ENCODE measurements at places on chromosomes 1 and 21.

GRCh38 chr1:64928325-64928724, 38.0 kb downstream of the JAK1 start:
- DNase-seq, result no peak

- no peak for DNase-seq
These were observed 95.5 kb upstream of the IVNS1ABP start for GRCh38 chr1:185412385-185413087.

GRCh38 chr1:7646981-7647901, 123.9 kb upstream of the VAMP3 start:
- peak; percentile 64 for DNase-seq

DNA sequence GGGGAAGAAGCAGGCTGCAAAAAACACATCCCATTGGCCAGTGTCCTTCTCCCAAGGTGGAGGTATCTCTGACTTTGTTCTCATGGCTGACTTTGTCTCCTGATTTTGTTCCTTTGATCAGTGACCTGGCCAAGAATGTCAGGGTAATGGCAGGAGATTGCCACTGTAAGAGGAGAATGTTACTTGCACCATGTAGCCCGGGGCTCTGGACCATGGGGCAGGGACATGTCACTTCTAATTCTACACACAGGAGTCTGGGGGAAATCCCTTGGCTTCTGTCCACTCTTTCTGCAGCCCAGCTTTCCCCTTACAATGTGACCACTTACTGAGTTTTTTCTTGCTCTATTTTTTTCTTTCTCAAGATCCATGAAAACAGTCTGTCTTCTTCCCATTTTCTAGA, 87.7 kb upstream of the LRRN2 start:
- DNase-seq, result no peak

GRCh38 chr1:50246869-50247268, 138.1 kb downstream of the ELAVL4 start:
- no peak for DNase-seq

DNA sequence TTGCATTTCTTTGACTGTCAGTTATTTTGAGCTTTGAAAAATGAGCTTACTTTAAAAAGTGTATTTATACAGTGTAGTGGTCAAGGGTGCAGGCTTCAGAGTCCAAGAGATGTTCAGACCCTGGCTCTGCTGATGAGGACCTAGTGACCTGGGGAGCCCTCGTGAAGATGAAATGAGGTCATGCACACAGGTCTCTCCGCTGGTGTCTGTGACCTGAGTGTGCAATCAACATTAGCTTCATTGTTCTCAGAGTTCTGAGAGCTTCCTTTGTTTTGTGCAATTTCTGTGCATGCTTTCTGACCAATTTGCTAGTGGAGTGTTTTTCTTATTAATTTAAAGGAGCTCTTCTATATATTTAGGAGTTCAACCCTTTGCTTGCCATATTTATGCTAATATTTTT, 71.3 kb downstream of the RIPK4 start:
- no peak for DNase-seq

GRCh38 chr1:12056331-12056841, 6.7 kb upstream of the TNFRSF8 start:
- DNase-seq, result no peak

GRCh38 chr1:187445066-187445465, 616.3 kb downstream of the PLA2G4A start:
- no peak for DNase-seq

GRCh38 chr1:156816561-156817328, at the start of gene SH2D2A:
Gene SH2D2A (minus strand): TSS chr1:156816848. CDS start chr1:156816708, 140 bp downstream.
- DNase-seq, result peak; percentile 78

DNA sequence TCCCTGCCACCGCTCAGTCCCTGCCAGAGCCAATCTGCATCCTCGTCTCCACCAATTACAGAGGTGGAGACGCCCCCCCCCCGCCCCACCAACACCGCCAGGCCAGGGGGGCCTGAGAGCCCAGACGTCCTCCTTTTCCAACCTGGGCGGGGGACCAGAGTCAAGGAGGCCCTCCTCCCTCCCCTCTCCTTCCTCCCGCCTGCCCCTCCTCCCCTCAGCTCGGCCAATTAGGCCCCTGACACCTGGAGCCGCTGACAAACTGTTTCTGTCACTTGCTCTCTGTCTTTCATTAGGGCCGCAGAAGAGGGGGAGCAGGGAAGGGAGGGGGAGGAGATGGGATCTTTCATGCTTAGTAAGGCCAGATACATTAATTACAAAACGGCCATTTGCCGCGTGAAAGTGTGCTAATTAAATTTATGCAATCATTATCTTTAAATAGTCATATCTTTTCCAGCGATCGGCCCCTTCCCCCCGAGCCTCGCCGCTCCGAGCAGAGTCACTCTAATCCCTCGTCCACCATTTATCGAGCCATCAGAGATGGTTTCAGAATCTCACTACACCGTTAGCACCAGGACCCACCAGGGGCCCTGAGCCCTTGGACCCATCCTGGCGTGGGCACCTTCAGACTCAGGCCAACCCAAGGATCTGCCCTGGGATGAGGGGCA, 94.7 kb downstream of the PAX7 start:
- DNase-seq, result no peak

GRCh38 chr1:22452481-22452957, 868 bp downstream of the ZBTB40 start:
- no peak for DNase-seq

GRCh38 chr1:39754906-39755504, 16.1 kb downstream of the OXCT2 start:
- no peak for DNase-seq

- DNase-seq, result no peak
These were observed 6.1 kb downstream of the AGTRAP start for GRCh38 chr1:11741919-11742558.

DNA sequence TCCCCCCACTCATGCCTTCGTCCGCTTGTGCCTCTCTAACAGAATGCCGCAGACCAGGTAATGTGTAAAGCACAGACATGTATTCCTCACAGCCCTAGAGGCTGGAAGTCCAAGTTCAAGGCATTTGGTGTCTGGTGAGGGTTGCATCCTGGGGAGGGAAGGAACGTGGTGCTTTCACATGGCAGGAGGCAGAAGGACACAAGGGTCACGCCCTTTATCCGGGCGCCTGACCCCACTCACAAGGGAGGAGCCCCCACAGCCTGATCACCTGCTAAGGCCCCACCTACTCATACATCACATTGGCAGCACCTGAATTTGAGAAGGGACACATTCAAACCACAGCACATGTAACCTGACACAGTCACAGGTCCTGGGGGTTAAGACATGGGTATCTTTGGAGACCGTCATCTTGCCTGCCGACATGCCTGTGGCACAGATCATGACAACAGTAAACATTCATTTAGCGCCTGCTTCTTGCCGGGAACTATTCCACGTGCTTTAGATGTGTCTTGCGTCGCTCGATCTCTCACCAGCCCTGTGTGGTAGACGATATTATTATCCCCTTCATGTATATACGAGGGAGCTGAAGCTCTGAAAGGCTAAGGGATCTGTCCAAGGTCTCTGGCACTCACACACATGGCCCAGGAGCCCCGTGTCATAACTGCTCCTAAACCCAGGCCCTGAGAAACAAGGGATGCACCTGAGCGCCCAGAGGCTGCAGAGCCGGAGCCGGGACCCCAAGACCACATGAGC, 235.6 kb downstream of the NPHP4 start:
- no peak for DNase-seq

- DNase-seq, result no peak
These were observed 1.1 kb upstream of the ERRFI1 start for GRCh38 chr1:8026976-8027747.

DNA sequence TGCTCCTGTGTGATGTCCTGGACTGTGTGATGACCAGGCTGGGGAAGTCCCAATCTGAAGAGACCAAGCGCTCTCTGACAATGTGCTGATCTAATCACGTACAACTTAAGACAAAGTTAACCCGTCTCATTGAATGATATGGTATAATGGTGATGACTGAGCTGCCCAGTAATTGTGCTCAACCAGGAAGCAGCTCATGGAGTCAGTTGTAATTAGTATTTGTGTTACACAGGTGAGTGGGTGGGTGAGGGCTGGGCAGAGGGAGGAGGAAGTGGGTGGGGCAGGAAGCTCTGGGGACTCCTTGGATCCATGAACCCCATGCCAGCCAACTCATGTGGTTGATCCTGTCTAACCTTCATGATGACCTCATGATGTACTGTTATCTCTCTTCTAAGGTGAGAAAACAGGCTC, 8.7 kb upstream of the ECE1 start:
- DNase-seq, result no peak

DNA sequence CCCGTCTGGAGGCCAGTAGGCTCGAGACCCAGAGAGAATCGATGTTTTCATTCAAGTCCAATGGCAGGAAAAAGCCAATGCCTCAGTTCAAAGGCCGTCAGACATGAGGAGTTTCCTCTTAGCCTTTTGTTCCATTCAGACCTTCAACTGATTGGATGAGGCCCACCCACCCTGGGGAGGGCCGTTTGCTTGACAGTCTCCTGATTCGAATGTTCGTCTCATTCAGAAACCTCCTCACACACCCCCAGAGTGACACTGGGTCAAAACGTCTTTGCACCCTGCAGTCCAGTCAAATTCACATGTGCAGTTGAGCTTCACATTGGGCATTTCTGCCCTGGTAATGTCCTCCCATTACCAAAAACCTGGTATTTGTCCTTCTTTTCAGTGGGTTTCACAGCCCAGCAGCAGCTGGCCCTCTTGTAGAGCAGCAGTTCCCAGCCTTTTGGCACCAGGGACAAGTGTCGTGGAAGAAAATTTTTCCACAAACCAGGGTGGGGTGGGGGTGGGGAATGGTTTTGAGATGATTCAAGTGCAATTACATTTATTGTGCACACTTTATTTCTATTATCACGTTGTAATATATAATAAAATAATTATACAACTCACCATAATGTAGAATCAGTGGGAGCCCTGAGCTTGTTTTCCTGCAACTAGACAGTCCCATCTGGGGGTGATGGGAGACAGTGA, 40.1 kb downstream of the RSPH1 start:
- DNase-seq, result no peak

GRCh38 chr1:154433161-154433764, 28.1 kb downstream of the IL6R start:
- no peak for DNase-seq

DNA sequence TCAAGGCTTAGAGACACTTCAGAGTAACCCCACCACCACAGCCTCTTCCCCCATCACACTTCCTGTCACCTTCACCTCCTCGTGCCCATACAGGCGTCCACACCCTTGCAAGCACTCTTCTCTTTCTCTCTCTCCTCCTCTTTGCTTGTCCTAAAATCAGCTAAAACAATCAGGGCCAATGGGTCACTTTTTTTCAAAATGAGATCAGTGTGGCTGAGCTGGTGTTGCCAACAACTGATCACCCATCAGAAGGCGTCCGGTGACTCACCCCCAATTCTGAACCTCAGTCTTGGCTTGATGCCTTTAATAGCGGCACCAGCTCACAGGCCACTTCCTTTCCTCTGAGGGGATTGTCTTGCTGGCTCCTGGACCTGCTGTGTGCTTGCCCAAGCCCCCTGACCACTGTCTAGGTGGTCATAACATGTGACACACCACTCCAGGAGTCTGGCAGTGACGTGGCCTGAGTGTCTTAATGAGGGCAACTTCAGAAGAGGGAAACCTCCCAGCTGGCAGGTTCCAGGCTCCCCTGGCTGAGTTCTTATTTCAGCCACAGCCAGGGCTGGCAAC, 1.6 kb downstream of the DRAXIN start:
- DNase-seq, result no peak

GRCh38 chr1:60866226-60866900, 216.0 kb upstream of the NFIA start:
- DNase-seq, result no peak

DNA sequence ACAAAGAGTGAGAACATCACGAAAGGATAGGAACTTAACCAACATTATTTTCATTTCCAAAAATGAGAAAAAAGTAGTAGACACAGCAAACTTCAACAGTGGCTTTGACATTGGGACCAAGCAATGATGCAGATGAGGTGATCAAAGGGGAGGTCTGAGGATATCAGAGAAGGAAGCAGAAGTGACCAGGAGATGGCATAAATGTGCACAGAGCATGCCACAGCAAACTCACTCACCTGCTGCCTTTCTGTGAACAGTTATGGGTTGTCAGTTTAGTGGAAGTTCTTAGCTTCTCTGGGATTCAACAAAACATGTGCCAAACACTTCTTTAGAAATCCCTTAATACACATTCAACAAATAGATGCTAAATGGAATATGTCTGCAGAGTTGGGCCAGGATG, 290.1 kb downstream of the PLPP3 start:
- no peak for DNase-seq

GRCh38 chr1:231091831-231092301, 51.8 kb upstream of the FAM89A start:
- peak; percentile 14 for DNase-seq

DNA sequence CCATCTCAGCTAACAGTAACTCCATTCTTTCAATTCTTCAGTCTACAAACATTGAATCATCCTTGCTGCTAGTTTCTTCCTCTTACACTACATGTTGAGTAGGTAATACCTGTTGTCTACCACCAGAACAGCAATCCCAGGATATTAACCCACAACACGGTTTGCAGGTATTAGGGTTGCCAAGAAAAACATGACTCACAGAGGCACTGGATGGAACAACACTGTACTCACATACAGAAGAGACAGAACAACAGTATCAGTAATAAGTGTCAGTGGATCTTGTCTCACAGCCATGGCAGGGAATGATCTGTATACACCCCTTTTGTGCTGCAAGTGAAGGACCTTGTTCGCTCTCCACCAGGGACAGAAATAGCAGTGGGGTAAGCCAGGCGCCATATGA, 212.1 kb downstream of the GPR52 start:
- no peak for DNase-seq

- DNase-seq, result no peak
These were observed 579.7 kb downstream of the PLA2G4A start for GRCh38 chr1:187408212-187409004.

DNA sequence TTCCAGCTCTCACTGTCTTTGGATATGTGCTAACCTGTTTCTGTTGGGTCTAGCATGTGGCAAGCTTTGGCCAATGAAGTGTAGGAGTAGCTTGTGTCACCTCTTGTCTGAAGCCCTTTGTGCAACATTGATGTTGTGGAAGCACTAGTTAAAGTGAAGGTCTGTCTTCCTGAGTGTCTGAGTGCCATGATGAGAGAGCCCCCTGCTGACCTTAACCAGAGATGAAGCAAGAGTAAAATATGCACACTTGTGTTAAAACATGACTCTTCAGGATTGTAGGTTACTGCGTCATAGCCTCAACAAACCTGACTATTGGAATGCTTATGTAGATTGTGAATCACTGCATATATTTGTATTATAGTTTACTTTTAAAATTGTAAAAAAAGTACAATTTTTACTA, 103.7 kb downstream of the NCAM2 start:
- no peak for DNase-seq
